ENCODE measurements at places on chromosomes 7 and 10.

DNA sequence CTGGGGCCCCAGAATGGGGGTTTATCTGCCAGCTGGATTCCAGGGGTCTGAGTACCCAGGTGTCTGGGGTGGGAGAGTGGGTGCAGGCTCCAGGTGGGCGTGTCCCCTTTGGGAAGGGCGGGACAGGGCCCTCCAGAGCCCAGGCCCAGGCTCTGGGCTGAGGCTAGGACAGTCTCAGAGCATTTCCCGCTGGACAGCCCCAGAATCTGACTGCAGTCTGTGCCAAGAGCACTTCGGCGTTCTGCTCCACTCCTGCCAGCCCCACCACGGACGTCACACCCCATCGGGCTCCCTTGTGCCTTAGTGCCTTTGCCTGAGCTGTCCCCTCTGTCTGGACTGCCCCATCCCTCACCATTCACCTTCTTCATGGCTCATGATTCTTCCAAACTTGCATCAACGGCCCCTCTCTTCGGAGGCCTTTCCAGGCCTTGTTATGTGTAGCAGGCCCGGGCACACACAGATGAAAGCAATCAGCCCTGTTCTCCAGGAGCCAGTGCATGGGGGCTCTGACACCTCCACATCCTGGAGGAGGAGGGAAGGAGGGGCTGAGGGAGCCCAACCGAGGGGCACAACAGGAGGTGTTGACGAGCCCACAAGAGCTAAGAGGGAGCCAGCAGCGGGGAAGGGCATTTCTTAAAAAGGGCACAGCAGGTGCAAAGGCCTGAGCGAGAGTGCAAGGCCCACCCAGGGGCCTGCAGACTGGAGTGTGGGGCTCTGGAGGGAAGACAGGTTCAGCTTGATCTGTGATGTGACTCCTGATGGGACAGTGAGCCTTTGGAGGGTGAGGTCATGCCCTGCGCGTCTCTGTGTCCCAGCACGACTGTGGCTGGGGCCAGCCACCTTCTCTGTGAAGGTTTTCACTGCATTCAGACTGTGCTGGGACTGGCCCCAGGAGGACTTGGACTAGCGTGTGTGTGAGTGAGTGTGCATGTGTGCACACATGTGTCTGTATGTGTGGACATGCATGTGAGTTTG is 41.7 kb downstream of the GTF2IRD1 start:
- DNase-seq = no peak

DNA sequence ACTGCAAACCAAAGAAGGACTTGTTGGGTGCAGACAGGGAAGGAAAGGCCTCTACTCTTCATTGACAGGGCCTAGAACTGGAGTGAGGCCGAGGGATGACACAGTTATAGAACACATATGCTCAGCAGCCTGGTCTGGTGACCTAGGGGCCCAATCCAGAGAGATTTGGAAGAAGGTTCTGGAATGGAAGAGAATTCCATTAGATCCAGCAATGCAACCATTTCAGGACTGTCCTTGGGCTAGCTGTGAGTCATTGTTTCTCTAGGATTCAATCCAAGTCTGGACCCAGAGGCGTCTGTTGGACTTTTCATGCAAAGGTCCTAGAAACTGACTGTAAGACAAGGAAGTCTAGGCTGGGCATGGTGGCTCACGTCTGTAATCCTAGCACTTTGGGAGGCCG is 59.2 kb downstream of the WIPF3 start:
- no peak for DNase-seq

GRCh38 chr7:80881351-80881900 is 37.4 kb downstream of the SEMA3C start:
- DNase-seq = no peak

DNA sequence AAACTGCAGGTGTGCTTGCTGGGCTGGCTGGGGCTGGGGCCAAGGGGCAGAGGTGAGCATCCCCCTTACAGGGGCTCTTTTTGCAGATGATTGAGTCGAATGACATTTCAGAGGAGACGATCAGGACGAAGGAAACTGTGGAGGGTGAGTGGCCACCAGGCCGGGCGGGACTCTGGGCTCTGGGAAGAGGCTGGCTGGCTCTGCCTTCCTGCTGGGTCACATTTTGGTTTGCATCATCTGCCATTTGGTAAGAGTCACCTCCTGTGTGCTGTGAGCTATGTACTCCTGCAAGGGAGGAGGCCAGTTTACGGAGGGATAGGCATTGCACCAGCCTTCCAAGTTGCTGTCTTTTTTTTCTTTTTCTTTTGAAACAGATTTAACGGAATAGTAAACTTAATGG is 73.0 kb upstream of the GTF2IRD1 start:
- DNase-seq = no peak

- peak; percentile 79 for DNase-seq
Measured at GRCh38 chr10:101467286-101467770, 113.4 kb downstream of the BTRC start.

DNA sequence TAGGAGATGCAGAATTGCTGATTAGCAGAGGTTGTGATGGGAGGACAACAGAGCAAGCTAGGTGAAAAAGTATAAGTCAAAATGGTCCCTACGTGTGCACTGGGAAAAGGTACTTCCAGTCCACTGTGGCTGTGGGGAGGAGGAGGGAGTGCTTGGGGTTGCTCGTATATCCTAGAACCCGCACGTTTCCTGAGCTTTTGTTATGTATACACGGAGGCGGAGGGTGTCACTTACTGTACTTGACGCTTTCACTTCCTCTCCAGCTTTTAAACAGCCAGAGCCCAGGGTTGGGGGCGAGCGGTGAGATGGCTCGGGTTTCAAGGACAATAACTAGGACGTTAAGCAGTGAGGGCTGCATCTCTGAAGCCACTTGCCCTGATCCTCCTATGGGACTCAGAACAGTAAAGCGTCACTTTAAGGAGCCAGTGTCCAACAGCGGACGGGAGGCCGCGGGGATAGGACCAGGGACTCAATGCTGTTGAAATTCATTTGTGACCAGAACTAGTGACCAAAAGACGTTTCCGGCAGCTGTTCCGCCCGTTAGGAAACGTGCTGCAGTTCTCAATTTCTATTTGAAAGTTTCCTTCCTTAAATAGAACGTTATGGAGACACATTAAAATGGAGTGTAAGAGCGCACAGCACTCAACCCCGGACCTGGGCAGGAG is 985 bp upstream of the ETV1 start:
- DNase-seq = peak; percentile 62

- no peak for DNase-seq
Measured at GRCh38 chr10:88672041-88672440, 7.8 kb downstream of the LIPF start.

DNA sequence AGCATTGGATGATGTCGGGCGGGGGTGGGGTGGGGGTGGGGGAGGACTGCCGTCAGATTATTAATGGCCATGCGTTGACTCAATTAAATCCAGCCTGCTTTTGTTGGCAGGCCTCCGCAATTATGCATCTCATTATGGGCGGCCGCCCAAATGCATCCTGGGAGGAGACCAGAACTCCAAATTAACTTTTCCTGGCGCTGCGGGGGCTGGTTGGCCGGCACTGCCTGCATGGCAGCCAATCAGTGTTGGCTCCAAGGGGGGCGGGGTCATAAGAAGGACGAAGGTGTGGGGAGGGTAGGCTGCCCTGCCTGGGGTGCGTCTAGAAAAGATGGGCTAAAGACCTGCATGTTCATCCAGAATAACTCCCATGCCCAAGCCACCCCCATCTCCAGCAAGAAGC is 83.9 kb upstream of the PAX2 start:
- no peak for DNase-seq

GRCh38 chr10:88070080-88070880 is 206.9 kb downstream of the PTEN start:
- DNase-seq = peak; percentile 44

DNA sequence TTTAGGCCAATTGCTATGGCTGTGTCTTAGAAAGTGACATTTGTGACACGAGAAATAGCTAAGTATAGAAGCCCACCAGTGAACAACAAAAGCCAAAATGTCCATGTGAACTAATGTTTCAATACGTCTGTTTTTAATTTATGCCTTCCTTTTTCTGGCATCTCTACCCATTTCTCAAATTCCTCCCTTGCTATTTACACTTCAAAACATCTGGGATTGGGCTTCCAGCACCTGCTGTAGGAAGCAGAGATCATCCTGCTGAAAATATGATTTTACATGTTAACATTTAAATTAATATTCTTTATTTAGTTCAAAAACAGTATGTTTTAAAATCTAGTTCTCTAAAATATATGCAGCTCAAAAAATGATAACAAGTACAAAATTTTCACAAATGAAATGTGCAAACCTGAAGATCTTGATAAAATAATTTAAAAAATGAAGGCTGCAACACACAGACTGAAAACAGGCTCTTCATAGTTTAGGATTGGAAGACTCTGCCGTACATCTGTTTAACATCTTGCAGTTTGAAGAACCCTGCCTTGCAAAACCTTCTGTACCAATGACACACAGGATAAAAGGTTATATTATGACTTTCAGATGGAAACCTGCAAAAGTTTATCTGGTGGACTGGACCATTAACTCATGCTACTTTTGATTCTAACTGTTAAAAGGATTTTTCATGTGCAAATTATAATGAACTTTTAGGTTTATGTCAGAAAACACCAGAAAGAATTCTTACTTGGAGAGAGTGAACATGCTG is 408.4 kb downstream of the SUGCT start:
- no peak for DNase-seq

GRCh38 chr7:3710122-3710521 is 409.1 kb downstream of the SDK1 start:
- no peak for DNase-seq

- no peak for DNase-seq
Measured at GRCh38 chr10:128438417-128439063, 312.3 kb upstream of the MKI67 start.

DNA sequence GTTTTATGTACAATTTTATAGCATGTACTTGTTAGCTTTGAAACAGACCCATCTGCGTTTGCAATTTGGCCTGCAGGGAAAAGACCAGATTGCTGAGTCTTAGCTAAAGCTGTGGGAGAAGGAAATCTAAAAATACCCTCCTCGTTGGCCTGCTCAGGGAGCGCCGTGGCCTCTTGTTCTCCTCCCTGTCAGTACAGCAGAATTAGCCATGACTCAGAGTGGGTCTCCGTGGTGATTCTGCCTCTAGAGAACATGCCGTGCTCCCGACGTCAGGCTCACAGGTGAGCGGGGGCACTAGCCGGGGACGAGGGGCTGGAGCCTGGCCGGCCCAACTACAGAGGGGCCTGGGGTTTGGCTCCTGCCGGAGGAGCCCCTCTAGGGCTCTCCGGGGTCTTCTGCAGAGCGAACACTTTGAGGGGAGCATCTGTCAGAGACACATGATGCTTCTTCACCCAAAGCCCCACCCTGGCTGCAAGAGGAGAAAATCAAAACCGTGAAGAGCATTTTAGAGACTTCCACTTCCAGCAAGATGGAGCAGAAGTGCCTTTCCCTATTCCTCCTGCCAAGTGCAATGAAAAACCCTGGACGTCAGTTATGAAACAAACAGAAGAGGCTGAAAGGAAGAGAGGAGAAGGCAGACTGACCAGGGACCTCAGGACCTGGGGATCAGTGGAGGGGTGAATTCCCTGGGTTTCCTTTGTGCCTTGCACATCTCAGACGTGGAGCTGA is 98.9 kb downstream of the LHPP start:
- peak; percentile 67 for DNase-seq

GRCh38 chr10:112724404-112724991 is 225.5 kb upstream of the TCF7L2 start:
- no peak for DNase-seq

DNA sequence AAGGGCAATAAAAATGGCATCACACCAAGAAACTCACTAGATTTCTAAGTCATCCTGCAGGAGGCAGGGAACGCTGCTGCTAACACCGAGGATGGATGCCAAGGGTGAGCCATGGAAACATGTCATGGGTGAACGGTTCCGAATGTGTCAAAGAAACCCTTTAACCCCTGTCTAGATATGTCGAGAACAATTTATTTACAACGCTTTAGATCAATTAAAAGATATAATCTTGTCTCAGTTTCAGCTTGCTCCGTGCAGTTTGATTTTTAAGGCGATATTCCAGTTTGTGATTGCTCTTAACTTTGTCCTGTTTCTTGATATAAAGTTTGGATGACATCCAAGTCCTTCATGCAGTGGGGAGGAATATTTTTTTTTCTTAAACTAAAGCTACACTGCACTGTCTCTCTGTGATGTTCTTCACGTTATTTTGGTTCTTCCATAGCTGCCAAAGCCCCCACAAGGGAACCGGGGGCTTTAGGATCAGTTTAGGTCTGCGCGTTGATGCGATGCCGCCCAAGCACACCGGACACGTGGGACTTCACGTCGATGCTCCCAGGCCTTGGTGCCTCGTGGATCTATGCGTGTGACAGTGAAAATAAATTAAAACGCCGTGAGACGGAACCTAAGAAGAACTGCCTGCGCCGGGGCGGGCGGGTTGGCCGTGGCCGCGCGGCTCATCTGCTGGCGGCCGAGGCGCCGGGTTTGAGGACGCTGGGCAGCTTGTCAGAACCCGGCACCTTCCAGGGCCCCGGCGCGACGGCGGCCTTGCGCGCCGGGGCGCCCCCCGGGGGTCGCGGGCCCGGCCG is 220.3 kb downstream of the PHTF2 start:
- no peak for DNase-seq

DNA sequence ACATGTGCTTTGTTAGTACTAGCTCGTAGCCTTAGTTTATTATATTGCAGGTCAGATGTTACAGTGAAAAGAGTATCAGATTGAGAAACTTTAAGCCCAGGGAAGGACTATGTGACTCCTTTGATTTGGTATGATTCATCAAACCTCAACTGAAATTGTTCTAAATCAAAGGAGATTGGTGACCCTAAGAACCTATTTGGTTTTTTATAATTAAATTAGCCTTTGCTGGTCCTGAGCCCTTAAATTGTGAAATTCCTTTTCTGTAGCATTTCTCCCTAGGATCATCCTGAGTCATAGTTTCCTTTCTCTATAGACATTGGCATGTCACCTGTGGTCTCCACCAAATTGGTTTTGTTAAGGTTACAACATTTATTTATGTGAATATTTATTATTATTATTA is 89.7 kb downstream of the POLR1F start:
- no peak for DNase-seq

GRCh38 chr10:66940965-66941364 is 15.1 kb downstream of the LRRTM3 start:
- DNase-seq = no peak

DNA sequence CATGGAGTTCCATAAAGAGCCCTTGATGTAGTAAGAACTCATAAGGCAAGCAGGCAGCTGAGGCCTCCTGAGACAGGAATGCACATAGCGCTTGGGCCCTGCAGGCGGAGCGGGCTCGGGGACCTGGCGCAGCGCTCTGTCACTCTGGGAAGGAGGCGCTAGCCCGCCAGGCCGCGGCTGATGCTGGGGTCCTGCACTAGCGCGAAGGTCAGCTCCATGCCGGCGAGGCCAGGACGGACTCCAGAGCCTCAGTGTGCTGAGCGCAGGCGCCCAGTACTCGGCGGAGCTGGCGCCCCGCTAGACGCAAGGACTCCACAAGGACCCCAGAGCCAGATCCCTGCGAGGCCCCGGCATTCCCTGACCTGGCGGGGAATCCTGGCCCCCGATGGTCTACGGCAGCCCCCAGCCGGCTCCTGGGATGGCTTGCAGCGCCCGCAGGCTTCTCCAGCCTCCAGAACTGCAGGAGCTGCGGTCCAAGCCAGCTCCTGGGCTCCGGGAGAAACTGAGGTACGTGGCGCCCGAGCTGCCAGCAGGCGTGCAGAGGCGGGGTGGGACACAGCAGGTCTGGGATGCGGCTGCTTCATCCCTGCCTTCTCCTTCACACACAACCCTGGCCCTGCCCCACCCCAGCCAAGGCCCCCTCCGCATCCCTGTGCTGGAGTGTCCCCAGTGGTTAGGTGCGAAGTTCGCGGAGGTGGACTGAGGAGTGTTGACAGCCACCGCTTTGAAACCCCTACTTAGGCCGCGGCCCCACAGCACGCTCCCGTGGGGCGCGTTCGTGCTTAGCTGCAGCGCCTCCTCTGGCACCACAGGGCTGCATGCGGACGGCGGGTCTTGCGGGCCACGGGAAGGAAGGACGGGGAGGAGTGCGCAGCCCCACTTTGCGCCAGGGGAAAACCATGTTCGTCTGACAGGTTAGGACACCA is 761.5 kb upstream of the POM121L12 start:
- no peak for DNase-seq

Data from hepatocyte (in vitro differentiated cells).